ENCODE measurements at places on chromosomes 4 and X. TPM values are rescaled to one million over a fixed set of nuclear protein-coding genes. Genes with fewer than 3 reads are reported as not detected.

RS1 gene
- not detected for total RNA-seq

SAGE1 gene
- not detected for total RNA-seq

CDX4 gene
- total RNA-seq, result not detected

GYG2 gene
- 0.22 TPM for total RNA-seq

LDOC1 gene
- 46.2 TPM for total RNA-seq

PASD1 gene
- not detected for total RNA-seq

SLITRK2 gene
- not detected for total RNA-seq

SLC25A14 gene
- 10.6 TPM for total RNA-seq

FAAH2 gene
- 0.28 TPM for total RNA-seq

TCEAL6 gene
- not detected for total RNA-seq

RPS6KA3 gene
- 61.6 TPM for total RNA-seq
